Activated CD8-positive, alpha-beta memory T cell treated with anti-CD3 and anti-CD28 coated beads, Interleukin-2, amount 50 U/mL, for 4 hours (primary cell): ENCODE measurements at places on chromosomes 3 and 15.

GRCh38 chr15:80568876-80569605 lies 126.1 kb upstream of the ABHD17C start:
- no peak for DNase-seq

DNA sequence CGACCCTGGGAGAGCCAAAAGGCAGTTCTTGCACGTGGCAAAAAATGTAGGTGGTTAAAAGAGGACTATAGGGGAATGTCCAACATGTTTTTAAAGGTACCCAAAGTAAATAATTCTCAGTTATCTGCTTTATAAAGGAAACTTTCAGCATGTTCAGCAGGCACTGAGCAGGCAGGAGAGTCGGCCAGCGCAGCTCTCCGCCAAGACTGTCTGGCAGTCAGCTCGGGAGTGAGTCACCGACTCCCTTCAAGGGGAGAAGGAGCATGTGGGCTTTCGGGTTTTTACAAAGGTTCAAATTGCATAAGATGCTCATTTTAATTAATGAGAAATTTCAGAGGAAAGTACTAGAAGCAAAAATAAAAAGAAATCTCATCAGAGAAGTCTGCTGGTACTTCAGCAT lies 7.0 kb downstream of the GABRA5 start:
- no peak for DNase-seq

DNA sequence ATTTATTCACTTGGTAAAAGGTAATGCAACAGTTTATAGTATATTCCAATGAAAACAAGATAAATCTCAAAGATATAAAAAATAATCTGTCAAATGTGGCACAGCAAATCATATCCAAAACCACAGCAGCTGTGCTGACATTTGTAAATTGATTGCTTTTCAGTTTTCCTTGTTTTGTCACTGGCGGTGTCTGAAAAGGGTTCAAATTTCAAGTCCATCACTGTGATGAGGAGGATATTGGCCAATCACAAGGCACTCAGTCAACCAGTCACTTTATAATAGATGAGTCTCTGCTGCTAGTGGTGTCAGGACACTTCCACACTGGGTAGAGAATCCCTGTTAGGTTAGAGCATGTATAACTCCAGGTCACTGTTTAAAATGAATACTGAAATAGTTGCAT lies 154.8 kb downstream of the SLC9A9 start:
- DNase-seq, result no peak

DNA sequence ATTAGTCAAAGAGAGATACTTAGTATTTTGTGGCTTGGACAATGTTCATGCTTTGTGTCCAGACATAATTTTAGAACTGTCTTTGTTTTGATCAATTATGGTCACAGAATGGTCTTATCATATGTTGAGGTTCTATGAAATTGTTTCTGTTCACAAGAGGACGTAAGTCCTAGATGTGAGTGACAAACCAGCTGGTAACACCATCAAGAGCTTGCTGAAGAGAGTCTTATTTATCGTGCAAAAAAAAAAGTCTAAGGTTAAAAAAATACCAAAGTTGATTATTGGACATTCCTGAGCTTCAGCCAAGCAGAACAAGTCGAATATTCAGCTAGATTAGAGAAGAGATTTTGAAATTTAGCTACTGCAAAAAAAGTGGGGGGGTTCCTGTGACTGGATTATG lies 495.9 kb upstream of the NAALADL2 start:
- no peak for DNase-seq

DNA sequence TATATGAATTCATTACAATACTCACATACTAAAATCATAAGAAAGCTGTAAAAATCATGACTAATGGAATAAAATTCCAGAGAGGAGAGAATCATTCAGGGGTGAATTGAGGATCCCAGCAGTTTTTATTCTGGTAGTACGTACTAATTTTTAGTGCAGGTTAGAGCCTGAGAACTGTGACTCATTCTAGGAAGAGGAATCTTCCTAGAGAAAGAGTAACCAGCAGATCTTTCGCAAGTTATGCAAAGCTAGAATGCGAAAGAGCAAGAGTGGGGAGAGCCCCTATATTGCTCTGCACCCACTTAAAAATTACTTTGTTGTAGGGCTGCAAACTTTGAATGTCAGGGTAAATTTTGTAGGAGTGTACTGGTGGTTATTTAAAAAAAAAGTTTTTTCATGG lies 303.6 kb upstream of the ARPP21 start:
- DNase-seq, result no peak

GRCh38 chr15:51270706-51271105 lies 67.7 kb downstream of the CYP19A1 start:
- no peak for DNase-seq

- DNase-seq, result peak; percentile 49
These were observed 298 bp downstream of the BCL2L10 start for GRCh38 chr15:52112203-52112750.

GRCh38 chr3:138093721-138094120 lies 21.7 kb downstream of the DZIP1L start:
- no peak for DNase-seq

DNA sequence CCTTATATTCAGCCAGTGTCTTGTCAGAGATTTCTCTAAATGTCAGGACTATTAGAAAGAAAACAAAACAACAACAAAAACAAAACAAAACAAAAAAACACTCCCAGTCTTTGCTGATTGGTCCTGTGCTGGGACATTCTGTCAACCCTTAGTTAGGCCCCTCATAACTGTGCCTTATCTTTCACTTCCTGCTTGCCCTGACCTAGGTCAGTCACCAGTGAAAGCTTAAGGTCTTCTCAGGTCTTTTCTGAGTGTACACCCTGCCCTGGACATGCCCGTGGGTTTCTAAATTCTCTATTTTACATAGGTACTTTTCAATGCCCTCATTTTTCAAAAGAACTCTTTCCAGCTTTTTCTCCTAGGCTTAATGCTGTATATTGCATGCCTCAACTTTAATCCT lies 454.1 kb downstream of the GRM7 start:
- DNase-seq, result no peak

DNA sequence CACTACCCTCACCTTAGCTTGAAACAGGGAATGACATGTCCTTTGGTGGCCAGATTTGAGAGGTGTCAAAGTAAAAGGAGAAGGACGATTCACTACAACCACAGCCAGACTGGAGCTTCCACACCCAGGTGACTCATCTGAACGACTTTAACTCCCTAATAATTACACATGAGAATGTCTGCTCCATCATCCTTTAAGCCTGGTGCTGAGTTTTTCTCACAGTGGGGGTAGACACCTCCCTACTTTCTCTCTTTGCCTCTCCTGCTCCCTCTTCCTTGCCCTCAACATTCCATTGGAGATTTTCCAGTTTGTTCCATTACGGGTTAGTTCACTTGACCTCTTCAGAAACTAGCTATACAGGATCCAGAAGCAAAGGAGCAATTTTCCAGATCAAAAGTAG lies 154.3 kb upstream of the BHLHE40 start:
- DNase-seq, result no peak

DNA sequence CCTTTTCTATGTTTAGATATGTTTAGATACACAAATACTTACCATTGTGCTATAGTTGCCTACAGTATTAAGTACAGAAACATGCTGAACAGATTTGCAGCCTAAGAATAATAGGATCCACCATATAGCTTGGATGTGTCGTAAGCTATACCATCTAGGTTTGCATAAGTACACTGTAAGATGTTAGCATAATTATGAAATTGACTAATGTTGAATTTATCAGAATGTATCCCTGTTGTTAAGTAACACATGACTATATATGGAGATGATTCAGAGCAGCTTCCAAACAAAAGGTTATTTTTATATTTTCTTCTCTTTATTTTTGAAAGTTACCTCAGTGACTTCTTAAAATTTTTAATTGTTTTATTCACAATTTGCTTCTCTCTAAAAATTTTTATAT lies 2.4 kb downstream of the SLC28A2 start:
- DNase-seq, result no peak

- peak; percentile 68 for DNase-seq
These were observed 9.5 kb downstream of the RPS17 start for GRCh38 chr15:82530606-82531379.
